HEK293T (cell line): ENCODE measurements at places on chromosomes 16 and 17.

DNA sequence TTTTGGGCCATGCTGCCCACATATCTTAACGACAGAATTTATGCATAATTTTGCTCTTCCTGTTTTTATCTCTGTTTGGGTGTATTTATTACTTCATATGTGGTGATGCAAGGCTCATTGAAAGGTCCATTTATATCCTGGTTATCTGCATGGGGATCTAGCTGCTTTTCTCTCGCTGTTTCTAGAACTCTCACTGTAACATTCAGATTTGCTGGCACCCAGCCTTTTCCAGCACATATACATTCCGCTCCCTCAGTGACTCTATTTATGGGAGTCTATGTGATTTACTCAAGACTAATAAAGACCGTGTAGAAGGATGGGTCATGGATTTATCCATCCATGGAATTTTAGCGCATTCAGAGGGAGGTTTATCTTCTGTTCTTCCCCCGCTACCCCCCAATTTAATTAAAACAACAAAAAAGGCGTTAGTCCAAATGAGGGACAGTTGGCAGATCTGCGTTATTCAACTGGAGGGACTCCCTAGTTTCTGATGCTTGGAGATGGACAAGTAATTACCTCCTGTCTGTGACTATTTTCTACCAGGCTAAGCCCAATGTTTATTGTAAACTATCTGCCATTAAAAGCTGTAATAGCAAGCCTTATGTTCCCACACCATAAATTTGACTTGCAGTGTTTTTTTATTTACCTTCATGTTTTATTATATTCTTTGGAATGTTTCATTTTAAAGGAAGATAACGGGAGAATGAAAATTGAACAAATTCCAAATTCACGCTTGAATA is 19.8 kb upstream of the MARCHF10 start:
- DNase-seq: no peak

DNA sequence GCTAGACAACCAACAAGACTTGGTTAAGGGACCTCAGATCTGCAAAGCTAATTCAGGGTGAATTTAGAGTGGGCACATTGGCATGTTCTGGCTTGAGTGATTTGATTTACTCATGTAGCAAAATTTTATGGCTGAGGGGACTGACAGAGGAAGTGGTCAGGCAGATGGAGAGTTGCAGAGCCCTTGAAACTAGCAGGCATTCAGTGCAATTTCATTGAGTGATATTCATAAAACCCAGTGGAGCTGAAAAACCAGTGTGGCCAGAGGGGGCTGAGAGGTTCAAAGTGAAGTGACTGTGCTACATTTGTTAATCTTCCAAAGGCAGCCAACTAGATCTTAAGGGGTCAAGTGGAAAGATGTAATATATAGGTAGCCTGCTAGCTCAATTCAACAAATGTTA is 2.2 kb upstream of the TMEM94 start:
- no peak for DNase-seq

GRCh38 chr17:17406225-17406624 is 70.6 kb upstream of the MED9 start:
- DNase-seq: no peak

GRCh38 chr16:17945080-17945601 is 391.4 kb downstream of the NPIPA8 start:
- DNase-seq: no peak

- no peak for DNase-seq
Observed at GRCh38 chr17:21033350-21033749, 9.5 kb downstream of the USP22 start.

- no peak for DNase-seq
Observed at GRCh38 chr17:37743875-37744632, 805 bp downstream of the HNF1B start.

- no peak for DNase-seq
Observed at GRCh38 chr17:50797135-50797810, 30.0 kb upstream of the ANKRD40CL start.

GRCh38 chr16:27313422-27314160 is at the start of gene IL4R:
Gene IL4R (plus strand): TSS chr16:27313974. CDS start chr16:27340204, 26,230 bp downstream.
- peak; percentile 42 for DNase-seq

DNA sequence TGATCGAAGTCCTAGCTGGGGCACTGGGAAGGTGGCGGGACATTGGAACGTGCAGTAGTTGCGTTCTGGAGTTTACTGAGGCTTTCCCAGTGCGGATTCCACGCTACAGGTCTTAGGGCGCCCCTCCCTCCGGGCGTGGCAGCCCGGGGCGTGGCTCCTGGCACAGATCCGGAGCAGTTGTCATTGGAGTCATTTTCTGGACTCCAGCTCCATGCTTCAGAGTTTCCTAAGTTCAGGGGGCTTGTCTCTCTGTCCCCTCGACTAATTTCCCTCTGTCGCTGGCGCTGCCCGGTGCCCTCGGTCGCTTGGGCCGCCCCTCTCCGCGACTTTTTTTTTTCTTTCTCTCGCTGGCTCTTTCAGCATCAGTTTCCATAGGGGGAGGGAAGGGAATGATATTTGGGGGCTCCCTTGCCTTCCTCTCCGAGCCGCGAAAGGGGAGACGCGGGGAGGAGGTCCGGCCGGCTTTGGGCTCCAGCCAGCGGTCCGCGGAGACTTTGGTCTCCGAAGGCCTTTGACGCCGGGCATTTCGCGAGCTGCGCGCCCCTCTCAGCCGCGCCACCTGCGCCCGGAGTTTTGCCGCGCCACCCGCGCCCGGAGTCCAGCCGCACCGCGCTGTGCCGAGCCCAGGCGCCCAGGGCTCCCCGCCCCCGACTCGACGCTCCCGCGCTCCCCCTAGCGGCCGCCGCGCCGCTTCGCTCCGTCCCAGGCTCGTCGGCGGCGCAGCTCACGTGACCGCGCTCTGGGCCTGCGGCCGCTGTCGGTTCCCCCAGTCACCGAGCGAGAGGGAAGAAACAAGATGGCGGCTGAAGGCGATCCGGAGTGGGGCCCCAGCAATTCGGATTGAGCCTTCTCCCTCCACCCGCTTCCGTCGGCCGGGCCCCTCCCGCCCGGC is at the start of gene BPTF:
Gene BPTF (plus strand): TSS at position 769 of the 892 bp plus-strand sequence. CDS start 222 bp downstream, outside the sequence.
- peak; percentile 93 for DNase-seq

DNA sequence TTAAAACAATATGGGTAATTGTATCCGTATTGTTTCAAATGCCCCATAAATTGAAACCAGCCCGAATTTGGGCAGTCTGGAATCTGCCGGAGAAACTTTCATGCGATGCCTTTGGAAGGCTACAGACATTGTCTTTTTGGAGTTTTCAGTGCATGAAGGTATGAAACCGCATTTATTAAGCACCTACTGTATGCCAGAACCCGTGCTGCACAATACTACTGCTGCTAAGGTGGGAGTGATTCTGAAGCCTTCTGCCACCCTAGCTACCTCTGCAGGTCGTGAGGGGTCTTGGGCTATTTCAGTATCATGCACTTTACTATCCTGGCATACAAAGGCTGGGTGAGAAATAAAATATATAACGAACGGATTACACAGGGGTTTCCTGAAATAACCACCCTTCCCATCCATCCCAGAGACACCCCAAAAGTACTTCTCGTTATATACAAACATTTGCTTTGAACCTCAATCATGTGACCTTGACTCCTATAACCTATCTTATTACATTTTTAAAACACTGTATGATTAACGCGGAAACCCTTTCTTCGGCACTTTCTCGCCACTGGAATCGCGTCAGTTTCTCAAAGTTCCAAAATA is 1.0 kb upstream of the MSI2 start:
- no peak for DNase-seq

DNA sequence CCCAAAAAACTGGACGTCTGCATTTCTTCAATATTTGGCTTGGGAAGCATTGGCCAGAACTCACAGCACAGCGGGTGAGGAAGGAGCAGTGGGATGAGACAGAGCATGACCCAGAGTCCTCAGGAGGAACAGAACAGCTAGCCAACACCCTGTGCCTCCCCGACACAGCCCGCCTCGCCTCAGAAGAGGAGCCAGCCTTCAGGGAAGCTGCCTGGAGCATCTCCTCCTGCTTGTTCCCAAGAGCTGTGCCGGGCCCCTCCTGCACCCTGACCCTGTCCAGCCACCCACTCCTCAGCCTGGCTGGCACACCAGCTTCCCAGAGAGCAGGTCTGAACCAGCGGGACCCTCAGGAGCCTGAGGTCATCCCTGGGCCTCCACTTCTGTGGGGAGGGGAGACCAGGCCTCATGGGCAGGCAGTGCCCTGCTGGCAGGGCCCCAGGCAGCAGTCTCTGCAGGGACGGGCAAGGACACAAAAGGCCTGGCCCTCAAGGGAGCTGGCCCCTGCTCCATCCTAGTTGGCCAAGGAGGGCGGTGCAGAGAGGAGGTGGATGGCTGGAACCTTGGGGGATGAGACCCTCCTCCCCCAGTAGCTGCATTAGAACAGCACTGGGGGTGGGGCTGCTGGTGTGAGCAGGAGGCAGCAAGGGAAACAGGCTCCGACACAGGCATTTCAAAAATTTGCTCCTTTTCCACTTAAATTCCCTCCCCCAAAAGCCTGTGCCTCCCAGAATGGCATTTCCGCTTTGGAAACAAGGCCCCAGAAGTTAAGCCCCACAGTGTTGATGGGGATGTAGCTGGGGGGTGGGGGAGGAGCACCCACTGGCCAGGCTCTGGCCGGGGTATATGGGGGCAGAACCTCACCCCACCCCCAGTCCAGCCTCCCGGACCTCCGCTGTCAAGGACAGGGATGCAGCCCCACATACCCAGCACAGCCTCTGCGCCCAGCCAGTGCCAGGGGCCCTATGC is 1.8 kb upstream of the BCAR1 start:
- no peak for DNase-seq

GRCh38 chr17:19365499-19365817 is 2.9 kb upstream of the B9D1 start:
- no peak for DNase-seq

DNA sequence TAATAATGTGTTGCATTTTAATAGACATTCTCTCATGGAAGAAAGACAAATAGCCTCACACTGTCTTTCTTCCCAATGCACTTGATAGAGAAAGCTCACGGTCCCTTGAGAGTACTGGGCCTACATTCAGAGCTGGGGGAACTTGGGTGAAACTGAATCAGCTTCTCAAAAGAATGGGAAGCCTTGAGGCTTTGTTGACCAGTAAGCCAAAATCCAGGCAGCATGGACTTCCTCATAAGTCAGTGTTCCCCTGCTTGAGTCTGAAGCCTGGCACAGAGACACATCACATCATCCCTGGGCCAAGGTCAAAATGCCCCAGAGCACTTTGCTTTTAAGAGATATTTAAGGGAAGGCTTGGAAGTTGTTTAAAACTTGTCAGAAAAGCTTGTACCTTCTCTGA is 302.2 kb upstream of the SALL1 start:
- DNase-seq: no peak

GRCh38 chr16:50311891-50312501 is 45.6 kb downstream of the ADCY7 start:
- DNase-seq: no peak

GRCh38 chr17:39650121-39650579 is 13.2 kb downstream of the STARD3 start:
- no peak for DNase-seq

DNA sequence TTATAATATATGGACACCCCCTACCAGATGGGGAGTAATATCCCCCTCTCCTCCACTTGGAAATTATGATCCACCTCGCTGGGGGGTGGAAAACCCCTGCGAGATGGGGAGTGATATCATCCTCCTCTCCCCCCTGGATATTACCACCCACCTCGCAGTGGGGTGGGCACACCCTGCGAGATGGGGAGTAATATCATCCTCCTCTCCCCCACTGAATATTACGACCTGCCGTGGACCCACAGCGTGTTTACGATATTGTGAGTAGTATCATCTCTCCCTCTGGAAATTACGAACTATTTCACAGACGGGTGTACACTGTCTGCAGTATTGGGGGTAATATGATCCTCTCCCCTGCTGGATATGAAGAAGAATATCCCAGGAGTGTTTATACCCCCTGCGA is 228.3 kb upstream of the WSCD1 start:
- no peak for DNase-seq

GRCh38 chr17:48544349-48545021 is 424 bp downstream of the HOXB2 start:
- DNase-seq: peak; percentile 70

GRCh38 chr16:46583036-46583435 is 38.1 kb downstream of the SHCBP1 start:
- DNase-seq: no peak

DNA sequence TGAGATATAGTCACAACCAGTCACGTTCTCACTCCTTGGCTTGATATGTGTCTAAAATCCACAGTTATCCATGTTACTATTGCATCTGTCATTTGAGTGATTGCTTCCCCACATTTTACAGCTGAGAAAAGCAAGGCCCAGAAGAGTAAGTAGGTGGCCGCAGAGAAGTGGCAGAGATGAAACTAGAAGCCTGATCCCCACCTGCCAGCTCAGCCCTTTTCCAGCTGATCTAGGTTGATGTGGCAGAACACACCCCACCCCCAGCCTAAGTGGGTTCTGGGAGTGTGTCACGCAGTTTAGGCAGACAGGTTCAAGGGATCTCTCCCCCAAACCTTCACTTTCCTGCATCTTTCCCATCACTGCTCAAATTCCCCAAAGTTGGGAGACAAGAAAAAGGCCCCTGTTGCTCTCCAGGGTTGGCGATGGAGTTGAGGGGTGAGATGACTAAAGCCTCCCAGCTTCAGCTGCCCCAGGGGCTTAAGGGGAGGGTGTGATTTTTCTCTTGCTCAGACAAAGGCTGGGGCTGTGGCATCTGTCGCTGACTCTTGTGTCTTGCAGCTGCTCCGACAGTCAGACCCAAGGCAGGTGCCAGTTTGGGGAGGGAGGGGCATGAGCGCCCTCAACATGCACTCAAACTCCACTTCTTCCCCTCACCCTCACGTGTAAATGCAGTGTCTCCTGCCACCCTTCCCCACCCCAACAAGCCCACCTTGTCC is 48.9 kb upstream of the LHX1 start:
- no peak for DNase-seq

- DNase-seq: no peak
Observed at GRCh38 chr17:77952368-77952767, 6.1 kb upstream of the TNRC6C start.

DNA sequence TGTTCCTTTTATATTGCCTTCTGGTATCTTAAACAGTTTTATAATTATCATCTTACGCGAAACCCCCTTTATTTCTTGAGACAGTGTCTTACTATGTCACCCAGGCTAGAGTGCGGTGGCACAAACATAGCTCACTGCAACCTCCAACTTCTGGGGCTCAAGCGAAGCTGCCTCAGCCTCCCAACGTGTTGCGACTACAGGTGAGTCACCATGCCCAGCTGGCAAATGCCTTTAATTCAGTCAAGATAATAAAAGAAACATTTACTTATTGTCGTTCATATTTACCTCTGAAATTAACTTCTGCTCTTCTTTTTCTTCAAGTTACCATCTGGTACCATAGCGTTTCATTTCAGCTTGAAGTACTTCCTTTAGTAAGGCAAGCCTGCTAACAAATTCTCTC is 43.9 kb downstream of the FBXL20 start:
- no peak for DNase-seq

- no peak for DNase-seq
Observed at GRCh38 chr16:89906140-89907025, 12.3 kb upstream of the MC1R start.

DNA sequence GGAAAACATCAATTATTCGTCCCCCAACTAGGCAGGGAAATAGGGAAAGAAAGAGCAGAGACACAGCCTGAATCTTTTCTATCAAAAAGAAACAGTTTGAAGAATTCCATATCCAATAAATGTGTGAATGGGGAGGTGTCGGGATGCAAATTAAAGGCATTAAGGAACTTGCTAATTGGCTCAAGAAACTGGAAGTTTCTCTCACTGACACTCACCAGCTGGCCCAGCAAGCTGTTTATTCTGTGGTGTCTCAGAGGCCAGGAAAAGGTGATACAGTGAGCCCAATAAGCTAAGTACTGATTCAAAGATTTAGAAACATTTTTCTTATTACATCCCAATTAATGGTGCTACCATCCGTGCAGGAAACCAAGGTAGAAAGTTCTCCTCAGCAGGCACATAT is 104.4 kb upstream of the CLEC3A start:
- DNase-seq: no peak
